ENCODE measurements at places on chromosomes 4 and X.

- no peak for DNase-seq
These were observed 205.3 kb downstream of the SPOCK3 start for GRCh38 chr4:167028976-167029375.

GRCh38 chr4:3261411-3262207, 12.7 kb downstream of the MSANTD1 start:
- DNase-seq: no peak

GRCh38 chr4:185019456-185020292, 1.4 kb downstream of the HELT start:
- DNase-seq: no peak

DNA sequence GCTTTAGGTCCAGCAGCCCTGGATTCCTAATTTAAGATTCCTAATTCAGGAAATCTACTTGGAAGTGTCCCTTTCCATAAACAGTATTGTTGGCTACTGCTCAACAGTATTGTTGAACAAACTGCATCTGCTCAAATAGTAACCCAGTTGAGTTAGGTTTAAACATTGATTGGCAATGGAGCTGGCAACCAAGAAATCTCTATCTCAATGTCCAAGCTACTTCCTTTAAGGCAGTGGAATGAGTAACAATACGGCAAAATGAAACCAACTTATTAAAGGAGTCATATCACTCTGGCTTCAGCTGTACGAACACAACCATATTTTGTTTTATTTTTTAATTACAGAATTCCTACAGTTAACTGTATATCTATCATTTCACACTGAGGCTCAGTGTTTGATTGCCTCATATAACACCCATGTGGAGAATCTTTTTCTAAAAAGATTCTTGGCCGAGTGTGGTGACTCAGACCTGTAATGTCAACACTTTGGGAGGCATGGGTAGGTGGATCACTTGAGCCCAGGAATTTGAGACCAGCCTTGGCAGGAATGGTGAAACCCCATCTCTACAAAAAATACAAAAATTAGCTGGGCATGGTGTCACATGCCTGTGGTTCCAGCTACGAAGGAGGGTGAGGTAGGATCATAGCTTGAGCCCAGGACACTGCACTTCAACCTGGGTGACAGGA, 71.7 kb upstream of the IL13RA1 start:
- no peak for DNase-seq

GRCh38 chrX:46029777-46030176, 515.4 kb downstream of the ZNF674 start:
- DNase-seq: no peak

DNA sequence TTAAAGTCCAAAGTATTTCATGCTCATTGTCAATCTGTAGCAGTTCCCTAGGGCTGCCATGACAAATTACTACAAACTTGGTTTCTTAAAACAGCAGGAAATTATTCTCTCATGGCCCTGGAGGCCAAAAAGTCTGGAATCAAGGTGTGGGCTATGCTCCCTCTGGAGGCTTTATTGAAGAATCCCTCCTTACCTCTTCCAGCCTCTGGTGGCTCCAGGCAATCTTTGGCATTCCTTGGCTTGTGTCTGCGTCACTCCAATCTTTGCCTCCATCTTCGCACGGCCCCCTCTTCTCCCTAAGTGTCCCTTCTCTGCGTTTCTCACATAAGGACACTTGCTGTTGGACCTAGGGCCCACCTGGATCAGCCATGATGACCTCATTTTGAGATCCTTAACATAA, 170.4 kb downstream of the SMIM20 start:
- no peak for DNase-seq

GRCh38 chr4:40828661-40829060, 78.9 kb downstream of the NSUN7 start:
- DNase-seq: no peak

- DNase-seq: no peak
These were observed 453.1 kb downstream of the EPHA5 start for GRCh38 chr4:65217179-65217578.

GRCh38 chrX:120752431-120753082, 122.7 kb upstream of the C1GALT1C1 start:
- peak; percentile 47 for DNase-seq

- no peak for DNase-seq
These were observed 91.0 kb downstream of the PHOX2B start for GRCh38 chr4:41657561-41657960.

All from umbilical cord (tissue), 2 donors.